Fibroblast of skin of right biceps (primary cell): ENCODE measurements at places on chromosomes 5 and 9.
A peak's percentile ranks its signal among the peaks of the same experiment; 100 is the strongest.

GRCh38 chr9:18056269-18056992 is 417.5 kb upstream of the ADAMTSL1 start:
- DNase-seq = no peak

GRCh38 chr9:69019808-69020207 is 5.9 kb upstream of the PRKACG start:
- no peak for DNase-seq

DNA sequence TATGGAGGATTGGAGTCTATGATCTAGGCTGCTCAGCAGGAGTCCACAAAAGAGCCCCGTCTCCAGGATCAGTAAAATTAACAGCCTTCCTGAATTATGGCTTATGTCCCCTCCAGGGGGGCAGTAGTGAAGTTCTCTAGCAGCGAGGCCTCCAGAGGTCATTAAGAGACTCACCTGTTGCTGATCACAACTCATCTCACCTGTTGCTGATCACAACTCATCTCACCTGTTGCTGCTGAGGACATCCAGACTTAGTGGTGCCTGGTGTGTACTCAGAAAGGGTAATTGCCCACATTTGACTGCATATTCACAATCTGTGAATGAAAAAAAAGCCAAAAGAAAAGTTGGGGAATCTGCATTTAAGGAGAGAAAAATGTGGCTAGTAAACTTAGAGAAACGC is 129.5 kb downstream of the SMARCA2 start:
- DNase-seq = no peak

DNA sequence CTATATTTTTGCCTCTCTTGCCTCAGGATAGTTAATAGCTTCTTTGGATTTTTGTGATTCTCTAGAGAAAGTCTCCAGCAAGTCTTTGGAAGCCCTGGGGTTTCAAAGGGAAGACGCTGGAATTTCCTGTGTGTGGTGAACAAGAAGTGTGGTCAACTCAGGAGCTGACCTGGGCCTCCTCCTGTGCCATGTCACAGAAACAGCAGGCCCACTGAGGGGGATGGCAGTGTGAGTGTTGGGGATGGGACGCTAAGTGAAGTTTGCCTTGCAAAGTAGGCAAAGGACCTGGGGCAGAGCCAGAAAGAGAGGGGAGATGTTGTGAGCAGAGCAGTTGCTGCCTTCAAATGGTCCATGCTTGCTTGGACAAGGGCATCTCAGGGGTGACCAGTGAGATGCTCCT is 226.3 kb downstream of the DMRT2 start:
- DNase-seq = no peak

GRCh38 chr9:16602494-16602893 is 268.0 kb downstream of the BNC2 start:
- DNase-seq = no peak

GRCh38 chr5:55232985-55233928 is at the start of gene CCNO:
TSS of gene CCNO (minus strand) at chr5:55233608. CDS start at chr5:55233523, 85 bp downstream.
- DNase-seq = peak; percentile 69

GRCh38 chr5:65823845-65824445 is 101.9 kb downstream of the NLN start:
- no peak for DNase-seq
